ENCODE measurements at places on chromosomes 2 and 18.

DNA sequence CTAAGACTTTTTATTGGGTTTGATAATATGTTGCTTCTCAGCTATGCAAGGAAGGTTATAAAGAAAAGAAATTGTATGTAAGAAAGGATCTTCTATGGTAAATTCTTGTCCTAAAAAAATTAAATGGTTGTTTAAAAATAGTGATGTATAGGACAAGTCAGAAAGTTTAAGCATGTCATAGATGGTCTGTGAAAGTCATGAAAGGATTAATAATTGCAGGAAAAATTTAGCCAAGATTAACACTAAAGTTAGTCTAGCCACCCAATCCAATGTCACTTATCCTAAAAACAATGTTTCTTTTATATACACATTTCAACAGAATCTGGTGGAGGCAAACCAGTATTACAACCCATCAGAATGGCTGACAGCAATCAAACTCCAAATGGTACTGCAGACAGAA lies 1046.7 kb upstream of the SLC39A10 start:
- DNase-seq = no peak

GRCh38 chr2:9782197-9782719 lies 61.0 kb upstream of the TAF1B start:
- DNase-seq = peak; percentile 34

DNA sequence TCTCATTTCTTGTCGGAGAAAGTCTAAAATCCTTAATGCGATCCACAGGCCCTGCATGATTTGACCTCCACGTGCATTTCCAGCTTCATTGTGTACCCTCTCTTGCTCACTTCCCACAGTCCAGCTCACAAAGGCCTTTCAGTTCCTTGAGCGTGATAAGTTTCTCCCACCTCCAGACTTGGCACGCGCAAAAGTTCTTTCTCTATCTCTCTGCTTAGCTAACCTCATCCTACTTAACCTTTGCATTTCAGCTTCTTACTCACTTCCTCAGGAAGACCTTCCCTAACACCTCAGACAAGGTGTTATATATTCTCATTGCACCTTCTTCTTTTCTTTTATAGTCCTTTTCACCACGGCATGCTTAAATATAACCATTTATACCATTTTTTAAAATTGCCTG lies 124.8 kb upstream of the XPO1 start:
- DNase-seq = no peak

DNA sequence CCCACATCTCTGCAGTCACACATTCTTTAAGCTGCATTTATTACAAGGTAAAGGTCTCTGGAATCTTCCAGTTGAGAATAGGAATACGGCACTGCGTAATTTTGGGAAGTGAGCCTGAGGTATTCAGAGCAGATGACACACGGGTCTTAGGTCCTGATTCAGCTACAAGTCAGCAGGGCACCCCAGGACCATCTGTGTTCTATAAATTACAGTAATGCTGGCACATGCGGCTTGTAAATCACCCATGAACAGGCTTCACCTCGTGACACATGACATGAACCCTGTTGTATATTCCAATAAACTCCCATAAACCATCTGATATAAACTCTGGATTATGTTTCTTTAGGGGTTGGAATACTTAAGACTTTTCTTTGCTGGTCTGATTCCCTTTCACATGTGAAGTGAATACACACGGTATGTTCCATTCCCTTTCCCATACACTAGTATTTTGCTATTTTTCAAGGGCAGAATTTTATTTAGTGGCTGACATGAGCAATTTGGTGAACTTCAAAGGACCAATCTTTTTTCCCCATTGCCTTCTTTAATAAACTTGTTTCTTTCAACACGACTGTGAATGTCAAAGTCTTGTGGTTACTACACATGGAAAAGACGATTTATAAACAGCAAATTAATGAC lies 298.6 kb downstream of the MEIS1 start:
- no peak for DNase-seq

- DNase-seq = no peak
Measured at GRCh38 chr2:159204381-159205144, 81.9 kb downstream of the WDSUB1 start.

GRCh38 chr2:46909771-46910419 lies 5.7 kb downstream of the MCFD2 start:
- DNase-seq = no peak

DNA sequence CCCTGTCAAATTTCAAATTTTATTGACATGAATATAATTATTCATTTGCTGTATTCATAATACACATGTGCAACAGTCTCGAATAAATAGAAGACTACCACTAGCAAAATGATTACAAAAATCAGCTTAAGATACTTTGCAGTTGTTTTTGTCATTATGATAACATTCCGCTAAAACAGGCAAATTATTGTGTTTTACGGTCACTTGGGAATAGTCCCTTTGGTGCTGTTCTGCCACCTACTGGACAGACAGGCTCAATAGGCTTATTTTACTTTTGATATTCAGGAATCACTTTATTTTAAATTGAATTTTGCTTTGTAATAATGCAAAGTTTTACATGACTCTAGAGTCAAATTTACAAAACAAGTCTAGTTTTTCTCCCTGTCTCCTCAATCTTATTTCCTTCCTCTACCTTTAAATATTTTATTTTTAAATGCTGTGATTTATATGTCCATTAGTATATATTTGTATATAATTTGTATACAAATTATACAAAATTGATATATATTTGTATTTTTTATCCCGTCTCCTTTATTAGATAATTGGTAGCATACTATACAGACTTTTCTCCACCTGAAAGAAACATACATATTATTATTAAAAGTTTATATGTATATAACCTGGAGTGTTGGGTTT lies 456.3 kb downstream of the DLGAP1 start:
- no peak for DNase-seq

DNA sequence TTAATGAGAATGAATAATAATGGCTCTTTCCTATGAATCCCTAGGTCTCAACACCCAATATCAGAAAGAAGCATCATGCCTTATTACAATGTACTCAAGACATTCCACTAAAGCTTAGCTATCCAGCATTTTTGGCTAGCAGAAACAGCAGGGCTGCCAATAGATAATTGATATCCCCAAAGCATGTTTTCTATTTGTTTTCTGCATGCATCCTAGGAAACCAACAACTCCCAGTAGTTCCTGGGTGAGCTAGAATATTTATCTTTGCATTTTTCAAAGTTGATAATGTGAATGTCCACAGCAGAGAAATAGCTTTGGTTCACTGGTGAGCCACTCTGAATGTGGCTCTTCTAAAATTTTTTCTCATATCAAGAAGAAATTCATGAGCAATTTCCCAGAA lies 5.8 kb upstream of the ANTXR1 start:
- no peak for DNase-seq

DNA sequence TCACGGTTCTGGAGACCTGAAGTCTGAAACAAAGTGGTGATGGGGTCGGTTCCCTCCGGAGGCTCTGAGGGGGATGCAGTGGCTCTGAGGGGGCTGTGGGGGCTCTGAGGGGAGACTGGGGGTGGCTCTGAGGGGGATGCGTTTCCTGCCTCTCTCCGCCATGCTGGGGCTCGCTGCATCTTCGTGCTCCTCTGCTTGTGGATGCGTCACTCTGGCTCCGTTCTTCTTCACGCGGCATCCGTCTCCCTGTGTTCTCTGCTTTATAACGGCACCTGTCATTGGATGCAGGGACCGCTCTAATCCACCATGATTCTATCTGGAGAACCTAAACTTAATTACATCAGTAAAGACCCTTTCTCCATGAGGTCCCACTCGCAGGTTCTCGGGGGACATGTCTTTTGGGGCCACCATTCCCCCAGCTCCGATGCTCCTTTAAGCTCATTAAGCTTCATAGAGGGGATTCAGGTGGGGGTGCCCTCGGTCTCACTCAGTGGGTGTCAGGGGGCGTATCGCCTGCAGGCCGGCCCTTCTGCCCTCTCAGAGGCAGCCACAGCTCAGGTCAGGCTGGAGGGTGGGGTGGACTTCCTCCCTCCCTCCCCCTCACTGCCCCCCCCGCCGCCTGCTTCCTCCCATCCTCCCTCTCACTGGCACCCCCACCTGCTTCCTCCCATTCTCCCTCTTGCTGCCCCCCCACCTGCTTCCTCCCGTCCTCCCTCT lies 18.4 kb downstream of the RTP5 start:
- no peak for DNase-seq

DNA sequence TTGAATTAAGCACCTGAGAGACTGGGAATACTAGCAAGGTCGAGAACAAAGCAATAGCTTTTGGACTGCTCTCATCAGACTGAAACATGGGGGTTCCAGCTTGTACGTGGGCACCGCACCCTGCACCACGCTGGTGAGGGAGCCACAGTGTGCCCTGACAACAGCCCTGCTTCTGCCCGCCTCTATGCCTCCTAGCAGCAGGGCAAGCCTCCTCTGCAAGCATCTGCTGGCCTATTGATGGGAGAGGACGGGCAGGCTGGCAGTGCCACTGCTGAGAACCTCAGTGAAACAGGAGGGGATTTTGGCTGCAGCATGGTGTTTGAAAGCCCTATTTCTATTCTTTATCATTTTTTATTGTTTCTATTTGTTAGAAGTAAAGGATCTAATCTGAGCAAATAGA lies 146.1 kb upstream of the OTOS start:
- no peak for DNase-seq

DNA sequence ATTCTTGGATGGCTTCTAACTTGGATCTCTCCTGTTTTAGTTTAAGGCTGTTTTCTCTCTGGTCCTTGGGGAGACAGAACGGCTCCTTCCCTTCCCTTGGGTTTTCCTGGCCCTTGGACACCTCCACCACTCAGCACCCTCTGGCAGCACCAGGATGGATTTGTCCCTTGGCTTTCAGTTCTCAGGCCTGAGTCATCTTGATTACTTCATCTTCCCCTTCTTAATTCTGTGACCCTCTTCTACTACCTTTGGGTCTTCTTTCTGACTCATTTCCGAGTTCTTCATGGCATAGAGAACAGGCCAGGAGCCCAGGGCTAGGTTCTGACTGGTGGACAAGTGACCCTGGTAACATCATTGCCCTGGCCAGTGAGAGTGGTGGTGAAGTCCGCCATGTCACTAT lies 14.9 kb downstream of the IGFBP2 start:
- no peak for DNase-seq
